NCI-H69 (cell line): ENCODE measurements at places on chromosomes 1 and 21.

GRCh38 chr1:207948536-207949250, 37.8 kb upstream of the CD34 start:
- no peak for DNase-seq

DNA sequence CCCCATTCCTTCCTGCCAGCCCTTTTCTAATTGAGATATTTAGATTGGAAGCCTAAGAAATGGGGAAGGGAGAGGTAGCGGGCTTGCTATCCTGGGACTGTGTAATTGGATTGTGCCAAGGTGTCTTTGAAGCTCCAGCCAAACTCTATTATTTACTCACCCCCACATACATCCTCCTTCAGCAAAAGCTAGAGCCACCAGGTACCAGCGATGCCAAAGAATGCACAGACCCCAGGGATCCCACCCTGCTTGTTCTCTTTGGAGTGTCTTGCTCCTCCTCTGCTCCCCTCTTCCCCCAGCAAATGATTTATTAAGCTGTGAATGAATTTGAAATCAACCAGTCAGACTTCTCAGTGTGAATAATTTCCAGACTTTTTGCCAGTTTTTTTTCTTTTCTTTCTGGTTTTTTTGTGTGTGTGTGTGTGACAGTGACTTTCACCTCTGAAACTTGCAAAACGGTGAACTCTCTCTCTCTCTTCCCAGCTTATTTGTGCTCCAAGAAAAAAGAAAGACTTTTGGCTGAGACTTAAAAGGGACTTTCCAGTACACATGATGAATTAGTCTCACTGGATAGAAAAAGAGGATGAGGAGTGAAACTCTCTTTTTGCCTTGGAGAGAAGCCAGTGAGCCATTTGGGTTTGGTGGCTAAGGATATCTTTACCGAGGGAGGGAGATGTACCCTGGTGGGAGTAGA, 1.8 kb downstream of the VASH2 start:
- DNase-seq = no peak

DNA sequence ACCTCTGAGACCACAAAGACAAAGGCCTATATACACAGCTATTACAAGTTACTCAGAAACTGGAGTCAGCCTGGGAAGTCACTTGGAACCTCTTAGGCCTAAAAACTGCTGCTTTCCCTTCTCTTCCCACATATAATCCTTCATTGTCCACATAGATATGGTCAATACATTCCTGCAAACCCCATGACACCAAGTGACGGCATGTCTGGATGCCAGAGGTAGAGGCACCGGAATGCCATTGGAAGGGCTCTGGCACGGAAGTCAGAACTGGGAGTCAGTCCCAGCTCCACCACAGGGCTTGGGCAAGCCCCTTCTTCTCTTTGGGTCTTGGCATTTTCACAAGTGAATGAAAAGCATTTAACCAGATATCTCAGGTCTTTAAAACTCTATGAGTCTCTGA, 204.7 kb downstream of the MATN1 start:
- no peak for DNase-seq

DNA sequence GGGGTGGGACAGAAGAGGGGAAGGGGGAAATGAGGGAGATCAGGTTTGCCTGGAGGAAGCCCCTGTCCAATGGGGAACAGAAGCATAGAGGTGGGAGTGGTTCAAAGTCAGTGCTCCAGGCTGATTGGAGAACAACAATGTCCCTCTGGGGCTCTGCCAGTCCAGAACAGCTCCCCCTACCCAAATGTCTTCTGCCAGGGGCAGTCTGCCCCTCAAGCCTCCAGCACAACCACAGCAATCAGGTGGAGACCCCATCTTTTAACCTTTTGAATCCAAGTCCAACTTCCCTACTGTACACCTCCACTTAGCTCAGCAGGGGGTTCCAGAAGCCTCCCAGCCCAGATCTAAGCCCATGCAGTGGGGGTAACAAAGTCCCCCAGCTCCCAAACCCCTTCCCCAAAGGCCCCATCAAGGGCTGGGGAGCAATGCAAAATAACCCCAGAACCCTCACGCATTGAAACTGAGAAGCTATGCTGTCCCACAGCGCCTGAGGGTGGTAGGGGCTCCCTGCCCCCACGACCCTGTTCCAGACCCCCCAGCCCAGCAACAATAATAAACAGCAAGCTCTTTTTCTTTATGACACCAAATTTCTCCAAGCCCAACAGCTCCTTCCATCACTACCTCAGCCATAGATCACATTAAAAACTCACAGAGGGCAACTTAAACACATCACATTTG, 3.3 kb downstream of the AHDC1 start:
- DNase-seq = peak; percentile 54

DNA sequence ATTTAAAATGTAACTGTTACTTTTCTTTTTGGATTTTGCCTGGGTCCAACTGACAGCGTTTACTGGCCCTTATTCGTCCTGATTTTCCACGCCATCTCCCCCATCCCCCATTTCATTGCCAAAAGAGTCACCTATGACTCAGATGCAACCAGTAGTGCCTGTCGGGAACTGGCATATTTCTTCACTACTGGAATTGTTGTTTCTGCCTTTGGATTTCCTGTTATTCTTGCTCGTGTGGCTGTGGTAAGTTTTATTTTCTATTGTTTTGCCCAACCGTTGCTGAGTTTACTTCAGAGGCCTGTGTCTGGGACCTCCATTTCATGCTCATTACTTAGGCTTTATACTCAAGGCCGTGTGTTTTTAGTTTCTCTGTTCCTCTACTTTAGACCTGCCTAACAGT, 9.3 kb downstream of the LEPR start:
- no peak for DNase-seq

GRCh38 chr1:4854367-4854766, 200.0 kb downstream of the AJAP1 start:
- DNase-seq = no peak

GRCh38 chr21:46154155-46154954, 1.0 kb downstream of the FTCD start:
- no peak for DNase-seq

GRCh38 chr1:82226186-82226505, 425.4 kb downstream of the ADGRL2 start:
- peak; percentile 42 for DNase-seq

- peak; percentile 8 for DNase-seq
Measured at GRCh38 chr1:174605198-174605597, 157.4 kb downstream of the GPR52 start.

- DNase-seq = peak; percentile 100
Measured at GRCh38 chr21:37060296-37060695, 12.6 kb downstream of the PIGP start.

DNA sequence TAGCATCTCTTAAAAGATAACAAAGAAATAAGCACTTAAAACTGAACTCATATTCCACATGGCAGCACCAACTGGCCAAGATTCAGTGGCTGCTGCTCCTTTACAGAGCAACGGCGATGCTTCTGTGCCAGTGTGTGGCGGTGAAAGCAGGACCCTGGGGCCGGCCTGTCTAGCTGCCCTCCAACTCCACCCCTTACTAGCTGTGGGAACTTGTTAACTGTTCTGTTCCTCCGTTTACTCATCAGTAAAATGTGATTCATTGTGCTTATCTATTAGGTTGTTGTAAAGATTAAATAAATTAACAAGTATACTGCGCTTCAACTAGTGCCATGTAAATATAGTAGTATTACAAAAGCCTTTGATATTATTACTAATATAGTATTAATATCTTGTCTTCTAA, 133.2 kb downstream of the GDAP2 start:
- no peak for DNase-seq

GRCh38 chr1:41355761-41356160, 5.5 kb upstream of the FOXO6 start:
- no peak for DNase-seq

DNA sequence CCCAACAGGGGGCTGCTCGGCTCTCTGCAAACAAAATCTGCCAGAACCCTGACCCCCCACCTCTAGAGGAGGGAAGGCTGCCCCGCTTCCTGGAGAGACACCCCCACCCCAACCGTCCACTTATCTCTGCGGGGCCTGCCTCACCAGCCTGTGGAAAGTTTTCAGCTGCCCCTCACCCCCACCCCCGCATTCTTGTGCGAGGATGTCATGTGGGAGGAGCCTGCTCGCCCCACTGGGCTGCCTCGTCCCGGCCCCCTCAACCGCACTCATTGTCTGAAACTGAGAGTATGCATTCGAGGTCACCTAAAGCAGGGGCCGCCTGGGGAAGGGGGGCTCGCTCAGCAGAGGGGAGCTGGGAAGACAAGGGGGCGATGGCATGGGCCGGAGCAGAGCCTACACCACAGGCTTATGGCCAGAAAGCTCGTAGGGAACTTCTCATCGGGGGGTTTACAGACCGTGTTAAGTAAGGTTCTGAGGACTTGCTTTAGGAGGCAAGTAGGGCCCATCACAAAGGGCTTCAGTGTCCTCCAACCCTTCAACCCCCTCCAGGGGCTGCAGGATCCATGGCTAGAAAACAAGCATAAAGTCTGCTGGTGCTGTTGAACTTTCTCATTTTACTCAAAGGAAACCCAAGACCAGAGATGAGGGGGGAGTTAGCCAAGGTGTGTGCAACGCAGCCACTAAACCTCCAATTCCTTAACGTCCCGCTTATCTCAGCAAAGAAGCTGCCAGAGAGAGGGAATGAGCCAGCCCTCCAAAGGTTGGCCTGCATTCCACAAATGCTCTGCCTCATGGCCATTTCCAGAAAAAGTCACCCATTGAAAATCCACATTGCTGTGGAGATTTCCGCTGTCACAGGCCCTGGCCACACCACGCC, 9.4 kb downstream of the EPHA2 start:
- peak; percentile 65 for DNase-seq

GRCh38 chr1:225595974-225596551, 56.9 kb downstream of the ENAH start:
- DNase-seq = no peak

DNA sequence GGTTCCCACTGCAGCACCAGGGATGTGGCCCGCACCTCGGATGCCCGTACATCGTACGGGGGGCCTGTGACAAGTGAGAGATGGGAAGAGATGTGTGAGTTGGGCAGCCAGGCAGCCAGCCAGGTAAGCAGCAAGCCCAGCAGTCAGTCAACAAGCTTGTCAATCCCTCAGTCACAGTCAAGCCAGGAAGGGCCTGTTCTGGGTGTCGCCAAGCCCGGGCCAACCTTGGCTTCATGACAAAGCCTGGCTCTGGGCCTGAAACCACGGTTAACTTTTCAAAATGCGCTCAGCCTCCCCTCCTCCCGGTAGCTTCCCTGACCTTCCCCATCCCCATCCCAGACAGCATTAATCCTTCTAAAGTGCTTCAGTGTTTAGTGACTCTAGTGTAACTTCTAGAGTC, 31.8 kb downstream of the MYOM3 start:
- DNase-seq = no peak

- peak; percentile 71 for DNase-seq
Measured at GRCh38 chr1:44661781-44662682, 12.2 kb downstream of the TMEM53 start.

DNA sequence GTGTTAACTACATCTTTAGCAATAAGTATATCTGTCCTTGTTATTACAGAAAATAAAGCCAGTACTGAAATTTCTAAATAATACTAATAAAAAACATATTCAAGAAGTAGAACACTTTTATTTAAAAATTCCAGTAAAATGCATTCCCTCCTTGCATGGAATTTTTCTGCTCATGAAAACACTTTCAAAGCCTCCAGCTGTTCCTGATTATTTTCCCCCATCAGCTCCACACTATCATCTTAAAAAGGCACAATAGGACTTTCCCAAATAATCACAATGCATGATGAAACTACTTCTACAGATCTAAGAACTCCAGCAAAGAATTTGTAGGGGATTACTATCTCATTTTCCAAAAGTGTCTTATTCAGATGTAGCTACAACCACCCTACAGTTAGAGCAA, 162.6 kb upstream of the USP25 start:
- no peak for DNase-seq
